ENCODE measurements at places on chromosomes 2 and 18. TPM values are rescaled to one million over a fixed set of nuclear protein-coding genes. Genes with fewer than 3 reads are reported as not detected.

GRCh38 chr2:1515986-1516797 is 102.9 kb downstream of the TPO start:
- DNase-seq = no peak

GRCh38 chr2:240353086-240353798 is 82.2 kb upstream of the GPC1 start:
- DNase-seq = no peak

GRCh38 chr18:56910967-56911366 is 235.9 kb upstream of the BOD1L2 start:
- DNase-seq = no peak

DNA sequence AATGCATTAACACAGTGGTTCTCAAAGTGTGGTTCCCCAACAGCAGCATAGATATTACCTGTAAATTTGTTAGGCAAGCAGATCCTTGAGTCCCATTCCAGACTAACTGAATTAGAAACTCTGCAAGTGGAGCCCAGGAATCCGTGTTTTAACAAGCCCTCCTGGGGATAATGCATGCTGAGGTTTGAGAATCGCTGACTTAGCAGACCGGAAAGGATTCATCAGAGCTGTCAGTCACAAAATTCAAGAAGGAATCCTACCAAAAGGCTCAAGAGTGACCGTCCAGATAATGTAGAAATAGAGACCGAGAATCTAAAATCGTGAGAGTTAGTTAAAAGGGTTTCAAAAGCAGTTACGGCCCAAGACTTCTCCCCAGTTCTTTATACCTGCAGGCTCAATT is 66.9 kb downstream of the LOXHD1 start:
- DNase-seq = no peak

DNA sequence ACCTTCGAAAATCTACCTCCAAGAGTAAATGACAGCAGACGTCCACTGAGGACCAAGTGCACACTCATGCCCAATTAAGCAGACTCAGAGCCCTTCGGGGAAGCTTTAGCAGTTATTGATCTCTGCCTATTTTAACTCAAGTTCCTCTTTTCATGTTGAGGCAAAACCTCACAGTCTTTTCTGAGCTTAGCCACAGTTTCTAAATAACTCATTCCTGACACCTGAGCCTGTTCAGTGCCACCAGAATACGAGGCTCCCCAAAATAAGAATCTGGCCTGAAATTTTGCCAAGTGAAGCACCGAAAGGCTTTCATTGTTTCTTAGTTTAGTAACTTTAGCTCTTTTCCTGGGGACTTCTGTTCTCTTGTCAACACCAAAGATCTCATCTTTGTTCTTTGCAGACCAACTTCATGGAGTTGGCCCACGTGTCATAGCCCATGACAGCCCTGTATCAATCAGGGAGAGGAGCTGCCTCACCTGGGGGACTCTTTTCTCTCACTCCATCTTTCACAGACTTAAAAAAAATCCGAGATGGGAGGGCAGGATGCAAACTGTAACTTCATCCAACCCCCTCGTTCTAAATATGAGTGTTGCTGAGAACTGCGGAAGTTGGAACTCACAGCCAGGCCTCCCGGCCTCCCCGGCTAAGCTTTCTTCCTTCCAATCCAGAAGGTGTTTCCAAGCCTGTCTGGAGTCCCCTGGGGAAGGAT is 22.2 kb downstream of the INPP5D start:
- DNase-seq = no peak

- no peak for DNase-seq
Measured at GRCh38 chr2:11566383-11566782, 32.5 kb downstream of the GREB1 start.

- peak; percentile 58 for DNase-seq
Measured at GRCh38 chr2:241617431-241618154, 19.4 kb downstream of the THAP4 start.

DNA sequence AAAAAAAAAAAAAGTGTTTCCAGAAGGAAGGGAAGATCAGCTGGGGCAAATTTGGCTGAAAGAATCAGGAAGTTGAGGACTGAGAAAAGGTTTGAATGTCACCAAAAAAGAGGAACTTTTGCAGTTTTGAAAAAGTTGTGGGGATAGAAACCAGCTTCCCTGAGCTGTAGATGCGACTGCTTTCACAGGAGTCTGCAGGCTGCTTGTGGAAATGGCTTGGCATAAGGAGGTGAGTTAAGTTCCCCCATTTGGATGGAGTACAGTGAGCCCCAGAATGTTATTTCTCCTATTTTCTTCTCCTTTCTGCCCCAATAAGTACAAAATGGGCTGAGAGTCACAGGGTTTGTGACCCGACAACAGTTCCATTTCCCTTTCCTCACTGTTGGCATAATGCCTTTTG is 16.5 kb upstream of the ME2 start:
- no peak for DNase-seq

GRCh38 chr18:36688020-36688965 is 140.5 kb downstream of the TPGS2 start:
- DNase-seq = peak; percentile 58

DNA sequence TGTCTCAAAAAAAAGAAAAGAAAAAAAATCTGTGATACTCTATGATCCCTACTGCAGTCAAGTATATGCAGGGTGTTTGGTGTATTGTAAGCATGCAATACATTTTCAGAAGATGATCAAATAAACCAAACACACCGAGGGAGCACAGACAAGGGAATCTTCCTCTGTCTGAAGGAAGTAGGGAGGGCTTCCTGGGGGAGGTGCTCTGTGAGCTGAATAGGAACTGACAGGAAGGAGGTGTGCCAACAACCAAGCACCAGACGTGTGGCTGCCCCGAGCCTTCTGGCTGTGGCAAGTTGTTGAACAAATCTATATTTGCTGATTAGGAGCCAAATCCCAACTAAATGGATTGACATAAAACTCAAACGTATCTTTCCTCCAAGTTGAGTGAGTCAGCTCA is 14.6 kb downstream of the THNSL2 start:
- no peak for DNase-seq

GRCh38 chr2:11543337-11544216 is 9.7 kb downstream of the GREB1 start:
- no peak for DNase-seq

GRCh38 chr2:82268446-82268845 is 1963.9 kb upstream of the LRRTM1 start:
- DNase-seq = no peak

Gene RIF1
- total RNA-seq = 50.4 TPM

GRCh38 chr2:197878792-197879191 is 74.4 kb downstream of the PLCL1 start:
- no peak for DNase-seq

DNA sequence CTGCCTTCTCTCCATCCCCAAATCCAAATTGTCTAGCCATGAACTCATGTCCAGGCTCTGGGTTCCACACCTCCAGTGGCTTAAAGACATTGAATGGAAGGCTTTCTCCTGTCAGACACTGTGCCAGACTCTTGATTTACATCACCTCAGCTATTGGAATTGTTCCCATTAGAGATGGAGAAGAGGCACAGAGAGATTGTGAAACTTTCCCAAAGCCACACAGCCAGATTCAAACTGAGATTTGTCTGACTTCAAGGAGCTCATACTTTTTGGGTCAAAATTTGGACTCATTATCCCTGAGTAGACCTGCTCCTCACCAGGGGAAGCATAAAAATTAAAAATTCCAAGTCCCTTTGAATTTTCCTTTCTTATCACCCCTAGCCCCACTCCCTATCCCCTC is 18.9 kb upstream of the MYO3B start:
- no peak for DNase-seq

Gene ASAP2
- 0.25 TPM for total RNA-seq

Data from activated CD4-positive, alpha-beta memory T cell treated with anti-CD3 and anti-CD28 coated beads, Interleukin-2, amount 10 ng/mL, durations not matched to agents 7 days and 5 days (primary cell).